ENCODE measurements at places on chromosomes 1 and 21. TPM values are rescaled to one million over a fixed set of nuclear protein-coding genes. Genes with fewer than 3 reads are reported as not detected.

DNA sequence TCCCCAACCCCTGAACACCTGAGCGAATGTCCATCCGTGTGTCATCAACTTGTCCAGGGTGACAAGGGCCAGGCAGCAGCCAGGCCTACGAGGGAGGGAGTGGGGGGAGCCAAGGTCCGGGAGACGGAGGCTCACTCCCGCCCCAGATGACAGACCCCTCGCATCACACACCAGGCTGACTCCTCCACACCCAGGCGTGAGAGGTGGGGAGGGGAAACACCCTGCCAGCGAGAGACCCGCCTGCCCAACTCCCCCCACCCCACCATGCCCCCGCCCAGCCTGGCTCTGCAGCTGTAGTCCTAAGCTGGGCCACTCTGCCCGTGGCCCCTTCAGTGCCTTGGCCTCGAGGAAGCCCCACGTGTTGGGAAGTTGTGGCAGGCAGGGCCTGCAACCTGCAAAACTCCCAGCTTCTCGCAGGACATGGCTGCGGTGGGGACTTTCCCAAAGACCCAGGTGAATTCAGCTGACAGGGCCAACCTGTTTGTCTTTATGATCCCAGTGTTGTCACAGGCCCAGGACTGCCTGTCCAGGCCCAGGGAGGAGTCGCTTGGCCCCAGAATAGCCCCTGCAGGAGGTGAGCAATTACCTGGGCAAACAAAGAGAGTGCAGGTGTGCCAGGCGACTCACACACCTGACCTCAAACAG, 62.9 kb downstream of the RIPK4 start:
- no peak for DNase-seq

GRCh38 chr21:18151046-18151445, 93.6 kb upstream of the CHODL start:
- DNase-seq, result no peak

IQCC gene
- 3.3 TPM for total RNA-seq

GRCh38 chr1:203263496-203263895, 34.0 kb upstream of the CHIT1 start:
- no peak for DNase-seq

- no peak for DNase-seq
Observed at GRCh38 chr1:159211331-159212136, 6.9 kb downstream of the ACKR1 start.

GRCh38 chr1:54376430-54377039, 29.7 kb downstream of the SSBP3 start:
- no peak for DNase-seq

PDZK1 gene
- 0.82 TPM for total RNA-seq

DNA sequence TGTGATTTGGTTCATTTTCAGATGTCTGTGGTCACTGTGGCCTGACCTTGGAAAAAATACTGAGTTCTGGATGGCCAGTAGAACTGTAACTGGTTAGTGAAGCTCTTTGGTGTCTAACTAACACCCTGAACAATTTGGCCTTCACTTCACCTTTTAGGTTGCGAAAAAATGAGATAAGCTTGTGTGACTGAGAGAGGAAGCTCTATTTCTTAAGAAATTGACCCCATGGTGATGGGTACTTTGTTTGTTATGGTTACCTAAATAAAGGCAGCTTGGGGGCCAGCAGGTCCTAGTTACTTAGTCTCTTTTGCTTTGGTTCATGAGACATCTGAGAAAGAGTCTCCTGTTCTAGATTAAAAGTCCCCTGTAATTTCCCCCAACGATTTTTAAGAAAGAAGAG, 181.6 kb downstream of the ZNF326 start:
- no peak for DNase-seq

- no peak for DNase-seq
Observed at GRCh38 chr1:61183471-61184039, 101.2 kb downstream of the NFIA start.

DNA sequence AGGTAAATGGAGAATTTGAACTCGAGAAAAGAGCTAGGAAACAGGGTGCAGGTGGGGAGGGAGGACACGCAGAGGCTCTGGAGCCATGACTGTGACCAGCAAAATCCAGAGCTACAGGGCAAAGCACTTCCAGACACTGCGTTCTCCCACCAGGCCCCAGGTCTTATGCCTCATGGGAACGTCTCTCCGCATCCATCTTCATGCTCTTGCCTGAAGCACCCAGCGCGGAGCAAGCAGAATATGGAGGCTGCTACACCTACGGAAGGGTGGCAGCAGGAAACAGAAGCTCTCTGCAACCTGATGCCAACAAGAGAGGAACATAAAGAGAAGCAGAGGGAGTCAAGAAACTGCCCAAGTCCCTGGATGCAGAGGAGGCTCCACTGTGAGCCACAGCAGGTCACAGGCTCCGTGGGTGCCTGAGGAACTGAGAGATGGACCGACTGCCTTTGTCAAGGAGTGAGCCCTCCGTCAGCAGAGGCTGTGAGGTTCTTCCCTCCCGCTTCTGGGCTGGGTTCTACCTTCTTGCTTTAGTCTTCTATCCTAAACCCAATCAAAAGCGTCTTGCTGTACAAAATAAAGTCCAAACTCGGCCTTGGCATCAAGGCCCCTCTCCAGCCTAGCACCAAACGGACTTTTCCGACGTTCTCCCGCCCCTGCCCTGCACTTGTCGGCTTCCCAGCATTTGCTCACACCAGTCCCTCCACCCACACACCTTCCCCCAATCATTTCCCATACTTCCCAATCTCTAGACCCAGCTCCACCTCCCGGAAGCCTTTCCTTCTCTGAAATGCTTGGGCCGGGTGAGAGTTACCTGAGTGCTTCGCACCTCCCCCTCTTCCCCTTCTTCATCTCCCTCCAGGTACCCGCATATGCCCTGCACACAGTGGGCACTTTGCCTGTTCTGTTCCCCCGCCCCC, 930 bp downstream of the DHCR24 start:
- DNase-seq, result no peak

DNA sequence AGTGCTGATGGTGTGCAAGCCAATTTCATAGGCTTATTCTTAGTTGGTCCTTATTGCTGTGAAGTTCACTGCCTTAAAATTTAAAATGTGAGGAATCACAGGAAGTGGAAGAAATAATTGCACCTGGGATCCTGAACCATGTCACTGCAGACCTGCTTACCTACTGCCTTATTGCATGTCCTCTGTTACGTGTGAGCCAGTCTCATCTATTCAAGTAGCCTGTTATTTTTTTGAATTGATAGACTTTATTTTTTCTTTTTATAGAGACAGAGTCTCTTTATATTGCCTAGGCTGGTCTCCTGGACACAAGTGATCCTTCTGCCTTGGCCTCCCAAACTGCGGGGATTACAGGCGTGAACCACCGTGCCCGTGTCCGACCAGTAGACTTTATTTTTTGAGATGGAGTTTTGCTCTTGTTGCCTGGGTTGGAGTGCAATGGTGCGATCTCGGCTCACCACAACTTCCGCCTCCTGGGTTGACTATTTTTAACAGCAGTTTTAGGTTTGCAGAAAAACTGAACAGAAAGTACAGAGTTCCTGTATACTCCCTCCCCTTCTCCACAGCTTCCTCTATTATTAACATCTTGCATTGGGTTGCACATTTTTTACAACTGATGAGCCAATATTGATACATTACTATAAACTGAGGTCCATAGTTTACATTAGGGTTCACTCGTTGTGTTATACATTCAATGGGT, 14.0 kb upstream of the DISC1 start:
- DNase-seq, result no peak

DNA sequence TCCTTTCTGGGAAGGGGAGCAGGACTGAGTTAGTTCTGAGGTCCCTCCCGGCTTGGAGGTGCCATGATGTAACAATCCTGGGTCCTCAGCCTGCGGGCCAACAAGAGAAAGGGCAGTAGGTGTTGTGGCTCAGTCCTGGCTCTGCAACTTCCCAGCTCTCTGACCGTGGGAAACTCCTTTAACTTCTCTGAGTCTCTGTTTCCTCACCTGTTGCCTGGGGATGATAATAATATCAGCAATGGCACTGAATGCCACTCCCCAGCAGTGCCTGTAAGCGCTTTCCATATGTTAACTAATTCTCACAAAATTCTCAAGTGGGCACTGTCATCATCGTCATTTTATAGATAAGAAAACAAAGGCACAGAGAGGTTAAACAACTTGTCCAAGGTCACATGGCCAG, 2.3 kb downstream of the PADI3 start:
- no peak for DNase-seq

- DNase-seq, result no peak
Observed at GRCh38 chr1:86430376-86430775, 6.4 kb downstream of the CLCA2 start.

GRCh38 chr1:243738020-243738419, 112.0 kb downstream of the AKT3 start:
- DNase-seq, result no peak
